ENCODE measurements at places on chromosomes 2 and 18. TPM values are rescaled to one million over a fixed set of nuclear protein-coding genes. Genes with fewer than 3 reads are reported as not detected.

GRCh38 chr2:195121341-195121740, 535.7 kb upstream of the SLC39A10 start:
- H3K36me3 ChIP-seq, result no peaks in the 10 kb centered on the region
- H3K27ac ChIP-seq, result no peak overlapping the region

DSC3 gene
- total RNA-seq, result not detected

CD226 gene
- total RNA-seq, result 5.0 TPM

SLC14A1 gene
- 8.5 TPM for total RNA-seq

- H3K4me1 ChIP-seq, result no peaks in the 10 kb centered on the region
- DNase-seq, result no peak
- H3K4me3 ChIP-seq, result no peak overlapping the region
Measured at GRCh38 chr2:22403748-22404147, 981.2 kb upstream of the KLHL29 start.

AP1S3 gene
- 85.3 TPM for total RNA-seq

- H3K4me1 ChIP-seq, result no peaks in the 10 kb centered on the region
- H3K27me3 ChIP-seq, result no peaks in the 10 kb centered on the region
- no peak for DNase-seq
- H3K27ac ChIP-seq, result no peak overlapping the region
Measured at GRCh38 chr2:142058149-142058548, 72.7 kb downstream of the LRP1B start.

- no peak overlapping the region for H3K27ac ChIP-seq
- DNase-seq, result no peak
- H3K36me3 ChIP-seq, result no peaks in the 10 kb centered on the region
- H3K4me1 ChIP-seq, result no peaks in the 10 kb centered on the region
- no peak overlapping the region for H3K4me3 ChIP-seq
- no peaks in the 10 kb centered on the region for H3K27me3 ChIP-seq
Measured at GRCh38 chr2:111034146-111034545, 86.6 kb upstream of the BCL2L11 start.

CHRNG gene
- total RNA-seq, result not detected

DNA sequence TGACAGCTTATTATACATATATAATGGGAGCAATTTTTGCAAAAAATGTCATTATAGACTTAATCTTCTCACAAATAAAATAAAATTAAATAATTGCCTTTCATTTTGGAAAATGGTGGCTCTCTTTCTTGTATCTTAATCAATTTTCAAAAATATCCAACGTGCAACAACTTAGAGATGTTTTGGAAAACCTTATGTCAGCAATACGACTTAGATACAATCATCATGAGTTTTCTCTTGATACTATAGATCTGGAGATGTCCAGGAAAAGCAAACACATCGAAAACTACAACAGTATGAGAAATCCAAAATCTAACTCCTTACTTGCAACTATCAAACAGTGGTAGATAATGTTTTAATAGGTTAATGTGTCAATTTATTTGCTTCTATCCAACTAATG, 1529.0 kb downstream of the LRP1B start:
- DNase-seq, result no peak
- H3K4me3 ChIP-seq, result no peak overlapping the region
- no peak overlapping the region for H3K27ac ChIP-seq

DNA sequence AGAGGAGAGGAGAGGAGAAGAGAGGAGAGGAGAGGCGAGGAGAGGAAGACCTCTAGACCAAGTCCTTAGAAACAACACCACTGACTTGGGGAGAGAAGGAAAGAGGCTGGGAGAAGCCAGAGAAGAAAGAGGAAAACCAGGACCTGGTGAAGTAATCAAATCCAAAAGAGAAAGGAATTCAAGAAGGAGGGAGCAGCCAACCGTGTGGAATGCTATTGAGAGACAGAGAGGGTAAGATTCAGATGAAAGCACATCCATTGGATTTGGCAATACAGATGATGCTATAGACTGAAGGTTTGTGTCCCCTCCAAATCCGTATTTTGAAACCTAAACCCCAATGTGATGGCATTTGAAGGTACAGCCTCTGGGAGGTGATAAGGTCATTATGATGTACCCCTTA, 50.7 kb downstream of the GALNT14 start:
- H3K4me1 ChIP-seq, result peaks cover 24% of the 10 kb centered on the region
- no peak overlapping the region for H3K4me3 ChIP-seq
- H3K27me3 ChIP-seq, result no peaks in the 10 kb centered on the region
